Umbilical cord (tissue), 2 donors: ENCODE measurements at places on chromosomes 16 and 17. TPM values are rescaled to one million over a fixed set of nuclear protein-coding genes. Genes with fewer than 3 reads are reported as not detected.

RAB37 gene
- 4.6 TPM for total RNA-seq

LGALS9B gene
- total RNA-seq, result 3.6 TPM

HOXB13 gene
- total RNA-seq, result 0.72 TPM

CFAP97D1 gene
- total RNA-seq, result 1.4 TPM

FOXN1 gene
- not detected for total RNA-seq

TEX14 gene
- not detected for total RNA-seq

CX3CL1 gene
- 1.2 TPM for total RNA-seq

SEPTIN1 gene
- 8.9 TPM for total RNA-seq

CD68 gene
- 8.4 TPM for total RNA-seq

GLP2R gene
- 3.9 TPM for total RNA-seq

WNK4 gene
- total RNA-seq, result not detected

DNAH2 gene
- not detected for total RNA-seq

KCNH6 gene
- not detected for total RNA-seq

UMOD gene
- 2.6 TPM for total RNA-seq
